ENCODE measurements at places on chromosomes 11 and 22.

GRCh38 chr11:23320131-23320530 is 459.9 kb upstream of the CCDC179 start:
- no peak for DNase-seq

DNA sequence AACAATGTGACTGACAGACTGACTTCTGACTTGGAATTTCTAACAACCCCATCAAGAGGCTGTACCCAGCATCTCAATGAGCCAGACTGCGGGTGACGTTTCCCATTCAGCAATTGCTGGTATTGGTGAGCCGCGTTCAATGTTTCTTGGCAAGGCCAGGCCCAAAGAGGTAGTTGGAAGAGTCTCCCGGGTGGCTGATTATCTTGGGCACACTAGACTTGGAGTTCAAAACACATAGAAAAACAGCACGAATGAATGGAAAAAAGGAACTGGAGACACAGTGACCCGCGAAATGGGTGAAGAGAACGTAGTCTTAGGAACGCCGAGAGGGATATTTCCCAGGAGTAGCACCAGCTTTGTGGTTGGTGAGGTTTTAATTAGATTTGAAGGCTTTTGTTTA is 115.7 kb downstream of the RPS6KA4 start:
- DNase-seq = no peak

- DNase-seq = no peak
Observed at GRCh38 chr11:79919350-79919749, 478.5 kb upstream of the TENM4 start.

DNA sequence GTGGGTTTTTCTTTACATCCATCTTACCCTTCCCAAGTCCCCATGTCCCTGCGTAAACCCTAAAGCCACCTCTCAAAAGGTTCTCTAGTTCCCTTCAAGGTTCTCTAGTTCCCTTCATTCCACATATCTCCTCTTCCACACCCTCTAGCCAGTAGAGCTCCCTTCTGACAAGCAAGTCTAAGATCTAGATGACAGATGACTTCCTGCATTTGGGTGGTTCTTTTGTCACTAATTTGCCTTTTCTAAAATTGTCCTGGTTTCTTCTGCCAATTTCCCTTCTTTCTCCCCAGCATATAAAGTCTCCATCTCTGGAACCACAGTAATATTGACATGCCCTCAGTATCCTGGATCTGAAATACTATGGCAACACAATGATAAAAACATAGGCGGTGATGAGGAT is 7.8 kb downstream of the CD3E start:
- DNase-seq = no peak

DNA sequence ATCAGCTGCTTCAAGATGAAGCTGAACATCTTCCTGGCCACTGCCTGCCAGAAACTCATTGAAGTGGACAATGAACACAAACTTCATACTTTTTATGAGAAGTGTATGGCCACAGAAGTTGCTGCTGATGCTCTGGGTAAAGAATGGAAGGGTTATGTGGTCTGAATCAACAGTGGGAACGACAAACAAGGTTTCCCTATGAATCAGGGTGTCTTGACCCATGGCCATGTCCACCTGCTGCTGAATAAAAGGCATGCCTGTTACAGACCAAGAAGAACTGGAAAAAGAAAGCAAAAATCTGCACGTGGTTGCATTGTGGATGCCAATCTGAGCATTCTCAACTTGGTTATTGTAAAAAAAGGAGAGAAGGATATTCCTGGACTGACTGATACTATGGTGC is 22.2 kb upstream of the BIRC3 start:
- no peak for DNase-seq

DNA sequence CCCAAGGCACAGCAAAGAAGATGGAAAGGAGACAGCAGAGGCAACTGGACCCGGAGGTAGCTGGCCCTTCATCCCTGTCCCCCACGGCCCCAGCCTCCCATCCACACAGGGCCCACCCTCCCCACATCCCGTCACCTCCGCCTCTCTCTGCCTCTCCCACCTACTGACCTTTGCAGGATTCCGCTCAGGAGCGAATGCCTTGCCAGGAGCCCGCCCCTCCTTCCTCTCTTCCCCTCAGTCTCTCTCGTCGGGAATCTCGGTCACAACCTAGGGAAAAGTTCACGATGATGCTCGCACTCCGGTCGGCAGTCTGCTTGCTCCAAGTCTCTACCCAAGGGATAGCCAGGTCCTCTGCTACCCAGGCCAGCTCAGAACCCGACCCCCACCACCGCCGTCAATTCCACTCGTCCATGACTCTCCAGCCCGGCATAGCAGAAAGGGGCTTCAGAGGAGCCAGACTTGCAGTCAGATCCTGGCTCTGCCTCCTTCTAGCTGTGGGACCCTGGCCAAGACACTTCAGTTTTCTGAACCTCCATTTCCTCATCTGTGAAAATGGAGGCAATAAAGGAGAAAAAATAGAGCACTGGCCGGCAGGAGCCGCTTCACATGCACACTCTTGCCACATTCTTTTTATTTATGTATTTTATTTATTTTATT is 10.2 kb downstream of the AHNAK start:
- no peak for DNase-seq

DNA sequence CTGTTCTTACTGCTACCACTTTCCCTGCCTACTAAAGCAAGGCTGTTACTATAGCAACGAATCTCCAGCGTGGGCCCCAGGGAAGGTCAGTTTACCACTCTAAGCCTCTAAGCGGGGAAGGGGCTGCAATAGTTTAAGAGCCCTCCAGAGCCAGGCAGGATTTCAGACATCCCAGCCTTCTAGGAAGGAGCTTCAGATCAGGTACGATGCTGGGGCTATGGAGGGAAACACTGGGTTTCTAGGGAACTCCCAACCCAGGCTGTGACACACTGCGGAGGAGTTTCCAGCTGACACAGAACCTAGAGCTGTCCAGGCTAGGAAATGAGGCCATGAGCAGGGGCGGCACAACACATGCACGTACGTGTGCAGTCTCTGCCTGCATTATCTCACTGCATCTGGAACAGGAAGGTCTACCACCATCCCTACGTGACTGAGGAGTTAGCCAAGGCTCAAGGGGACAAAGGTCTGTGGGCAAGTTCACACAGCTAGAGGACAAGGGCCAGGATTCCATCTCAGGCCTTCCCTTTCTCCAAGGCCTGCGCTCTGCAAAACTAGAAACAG is 20.4 kb downstream of the HPS4 start:
- DNase-seq = no peak

GRCh38 chr11:105693075-105693759 is 83.3 kb downstream of the GRIA4 start:
- no peak for DNase-seq

- DNase-seq = no peak
Observed at GRCh38 chr11:32935462-32936029, 42.9 kb downstream of the QSER1 start.

DNA sequence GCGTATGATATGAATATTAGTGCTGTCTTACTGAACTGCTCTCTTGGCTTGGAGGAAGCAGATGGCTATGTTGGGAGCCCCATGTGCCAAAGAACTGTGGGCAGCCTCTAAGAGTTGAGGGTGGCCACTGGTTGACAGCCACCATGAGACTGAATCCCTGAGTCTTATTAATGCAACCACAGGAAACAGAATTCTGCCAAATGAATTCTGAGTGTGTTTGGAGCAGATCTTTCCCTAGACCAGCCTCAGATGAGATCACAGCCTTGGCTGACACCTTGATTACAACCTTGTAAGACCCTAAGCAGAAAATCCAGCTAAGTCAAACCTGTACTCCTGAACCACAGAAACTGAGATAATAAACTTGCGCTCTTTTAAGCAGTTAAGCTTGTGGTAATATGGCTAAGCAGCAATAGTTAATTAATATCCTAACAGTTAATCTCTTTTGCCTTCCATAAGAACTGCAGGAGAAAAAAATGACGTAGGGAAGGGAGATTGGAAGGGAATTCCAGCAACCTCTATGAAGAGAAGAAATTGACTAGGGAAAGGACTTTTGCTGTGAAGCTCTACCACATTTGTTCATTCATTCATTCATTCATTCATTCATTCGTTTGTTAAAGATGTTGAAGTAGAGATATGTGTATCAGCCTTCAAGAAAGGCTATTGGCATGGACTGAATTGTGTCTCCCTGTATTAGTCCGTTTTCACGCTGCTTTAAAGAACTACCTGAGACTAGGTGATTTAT is 26.8 kb downstream of the ADM start:
- DNase-seq = no peak

GRCh38 chr11:35619855-35620640 is 1.8 kb downstream of the FJX1 start:
- DNase-seq = no peak

DNA sequence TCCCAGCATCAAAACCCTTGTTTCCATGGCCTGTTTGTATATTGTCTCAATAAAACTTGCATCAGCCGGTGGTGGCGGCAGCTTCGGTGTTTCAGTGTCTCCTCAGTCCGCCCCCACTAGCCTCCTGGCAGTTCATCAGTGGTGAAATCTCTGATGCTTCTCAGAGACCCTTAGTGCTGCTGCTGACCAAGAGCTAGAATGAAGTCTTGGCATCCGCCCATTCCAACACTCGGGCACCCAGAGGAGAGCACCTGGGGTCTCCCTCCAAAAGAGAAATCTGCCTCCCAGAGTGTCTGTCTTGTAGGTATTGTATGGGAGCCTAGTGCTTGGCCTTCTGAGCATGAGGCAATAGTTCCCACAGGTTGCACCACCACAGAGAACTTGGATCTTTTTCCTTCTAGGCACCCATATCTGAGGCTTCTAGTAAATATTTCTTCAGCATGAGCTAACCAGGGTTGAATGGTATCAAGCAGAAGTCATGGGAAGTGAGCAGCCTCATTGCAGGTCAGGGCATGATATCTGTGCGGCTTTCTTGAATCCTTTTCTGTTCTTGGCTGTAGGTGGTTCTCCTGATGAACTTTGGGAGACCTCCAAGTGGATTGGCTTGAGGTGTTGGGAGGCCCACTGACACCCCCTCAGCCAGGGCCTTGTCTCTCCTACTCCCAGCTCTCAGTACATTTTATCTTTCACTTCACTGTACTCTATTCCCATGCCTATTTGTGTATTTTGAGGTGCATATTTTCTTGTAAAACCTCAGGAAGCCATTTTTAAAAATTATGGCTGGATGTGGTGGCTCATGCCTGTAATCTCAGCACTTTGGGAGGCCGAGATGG is 13.2 kb upstream of the AIFM3 start:
- no peak for DNase-seq

GRCh38 chr11:105790840-105791239 is 181.0 kb downstream of the GRIA4 start:
- no peak for DNase-seq

GRCh38 chr22:17120281-17120680 is 879 bp downstream of the TMEM121B start:
- DNase-seq = no peak

DNA sequence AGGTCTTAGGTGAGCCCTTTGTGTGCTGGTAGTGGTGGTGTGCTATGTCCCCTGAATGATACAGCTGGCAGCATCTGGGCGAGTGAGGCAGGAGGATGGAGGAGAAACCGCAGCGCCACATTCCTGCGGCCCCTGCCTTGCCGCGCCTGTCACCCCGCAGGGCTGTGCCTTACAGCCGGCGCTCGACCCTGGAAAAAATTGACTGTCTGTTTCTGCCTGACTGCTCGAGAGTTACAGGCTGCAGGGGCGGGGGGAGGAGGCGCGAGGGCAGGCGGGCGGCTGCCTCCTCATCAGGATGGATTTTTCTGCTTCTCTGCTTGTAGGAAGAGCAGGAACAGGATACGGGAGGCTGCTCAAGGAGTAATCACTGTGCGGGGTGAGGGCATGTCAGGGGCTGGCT is 443.4 kb downstream of the MIAT start:
- peak; percentile 16 for DNase-seq

DNA sequence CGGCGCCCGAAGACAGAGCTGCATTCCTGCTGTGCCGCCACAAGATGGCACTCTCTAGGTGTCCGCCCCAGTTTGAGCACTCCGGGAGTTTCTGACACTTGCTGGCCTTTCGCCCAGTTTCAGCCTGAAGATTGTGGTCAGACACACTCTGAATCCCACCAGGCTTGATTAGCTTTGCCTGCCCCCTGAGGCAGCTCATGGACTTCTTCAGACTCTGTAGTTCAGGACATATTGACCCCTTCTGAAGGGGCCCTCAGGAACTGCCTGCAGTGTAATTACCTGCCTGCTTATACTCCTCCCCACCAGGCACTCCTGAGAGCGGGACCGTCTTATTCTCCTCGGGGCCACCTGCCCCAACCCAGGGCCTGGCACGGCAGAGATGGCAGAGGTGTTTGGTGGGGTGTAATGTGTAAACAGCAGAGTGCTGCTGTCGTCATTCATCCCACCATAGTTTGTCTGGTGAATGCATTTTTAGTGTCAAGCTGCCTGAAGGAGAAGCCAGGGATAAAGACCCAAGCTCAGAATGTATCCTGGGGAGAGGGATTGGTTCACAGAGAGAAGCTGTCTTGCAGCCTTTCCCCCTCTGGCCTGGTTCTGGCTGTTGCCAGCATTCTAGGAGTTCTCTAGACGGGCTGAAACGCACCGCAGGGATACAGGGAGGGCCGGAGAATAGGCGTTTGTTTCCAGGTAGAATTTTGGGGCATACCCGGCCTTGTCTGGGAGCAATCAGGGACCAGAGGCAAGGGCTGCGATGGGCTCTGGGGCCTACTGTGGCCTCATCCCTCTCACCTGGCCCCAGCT is 46.4 kb downstream of the EIF3F start:
- no peak for DNase-seq

GRCh38 chr11:107856981-107857517 is 1.5 kb downstream of the SLC35F2 start:
- no peak for DNase-seq

DNA sequence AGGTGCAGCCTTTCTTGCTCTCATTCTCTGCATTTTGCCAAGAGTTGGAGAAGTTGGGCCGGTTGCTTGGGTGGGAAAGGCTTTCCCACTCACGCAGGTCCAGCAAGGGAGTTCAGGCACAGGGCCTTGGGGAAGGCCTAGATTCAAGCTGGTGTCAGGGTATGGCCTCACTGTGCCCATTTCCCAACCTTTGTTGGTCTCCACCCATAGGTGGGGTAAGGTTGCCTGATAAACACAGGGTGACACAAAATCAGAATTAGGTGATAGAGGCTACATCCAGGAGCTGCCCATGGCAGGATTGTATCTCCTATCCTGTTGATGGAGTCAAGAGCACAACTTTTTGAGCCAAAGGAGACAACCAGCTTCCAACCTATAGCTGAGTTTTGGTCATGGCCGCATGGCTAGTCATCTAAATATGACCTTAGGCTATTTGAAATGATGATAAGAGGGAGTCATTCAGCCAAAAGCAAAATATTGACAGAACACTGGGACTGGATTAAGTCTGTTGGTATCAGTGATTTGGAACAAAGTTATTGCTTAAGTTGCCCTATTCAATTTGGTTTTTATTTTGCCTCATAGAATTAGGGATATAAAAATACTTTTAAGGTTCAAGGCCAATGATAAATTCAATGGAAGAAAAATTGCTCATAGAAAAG is 20.9 kb downstream of the CAT start:
- no peak for DNase-seq

GRCh38 chr11:4495487-4495886 is 13.0 kb downstream of the OR52K1 start:
- DNase-seq = no peak

DNA sequence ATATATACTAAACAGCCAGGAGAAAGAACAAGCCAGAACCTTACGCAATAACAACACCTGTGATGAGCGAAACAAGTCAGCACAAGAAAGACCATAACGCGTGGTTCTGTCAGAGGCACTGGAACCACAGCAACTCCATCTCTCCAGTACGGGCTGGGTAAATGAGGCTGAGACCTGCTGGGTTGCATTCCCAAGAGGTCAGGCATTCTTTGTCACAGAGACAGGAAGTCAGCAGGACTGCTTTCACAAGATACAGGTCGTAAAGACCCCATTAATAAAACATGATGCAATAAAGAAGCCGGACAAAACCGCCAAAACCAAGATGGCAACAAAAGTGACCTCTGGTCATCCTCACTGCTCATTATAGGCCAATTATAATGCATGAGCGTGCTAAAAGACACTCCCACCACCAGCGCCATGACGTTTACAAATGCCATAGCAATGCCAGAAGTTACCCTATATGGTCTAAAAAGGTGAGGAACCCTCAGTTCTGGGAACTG is 21.7 kb downstream of the TPST2 start:
- no peak for DNase-seq
